RPMI7951 (cell line): ENCODE measurements at places on chromosomes 6 and 20. TPM values are rescaled to one million over a fixed set of nuclear protein-coding genes. Genes with fewer than 3 reads are reported as not detected.

Gene TMEM244
- 2.5 and 4.2 TPM in 2 replicates for total RNA-seq

Gene EPPIN
- total RNA-seq: not detected in 2 replicates

Gene EHMT2
- 38.6 and 46.1 TPM in 2 replicates for total RNA-seq

Gene LGSN
- total RNA-seq: not detected in 2 replicates

Gene HLA-DQB2
- not detected in 2 replicates for total RNA-seq

Gene CEP162
- 5.3 and 6.7 TPM in 2 replicates for total RNA-seq

Gene MYCT1
- 0.10 and 0.48 TPM in 2 replicates for total RNA-seq

Gene TRIM10
- not detected in 2 replicates for total RNA-seq

Gene PTCRA
- total RNA-seq: not detected in 2 replicates

Gene C6orf118
- total RNA-seq: not detected in 2 replicates

Gene GNRH2
- total RNA-seq: not detected in 2 replicates

Gene RHAG
- not detected in 2 replicates for total RNA-seq

Gene AIF1
- not detected in 2 replicates for total RNA-seq

Gene SIRPA
- total RNA-seq: 7.0 and 8.5 TPM in 2 replicates

Gene PRRT1
- 0.49 TPM in 1 of 2 replicates, not detected in the other for total RNA-seq

Gene IRF4
- 0.24 and 0.39 TPM in 2 replicates for total RNA-seq

Gene VSX1
- 2.8 and 3.8 TPM in 2 replicates for total RNA-seq

Gene CSE1L
- 248 and 336 TPM in 2 replicates for total RNA-seq

Gene KCNK16
- total RNA-seq: not detected in 2 replicates

Gene SLC22A23
- 0.29 and 0.72 TPM in 2 replicates for total RNA-seq

Gene ADGRF4
- under 0.01 TPM in 1 of 2 replicates, not detected in the other for total RNA-seq
